ENCODE measurements at places on chromosomes 6 and 20.

GRCh38 chr6:34671801-34672656, 24.5 kb downstream of the ILRUN start:
- DNase-seq, result no peak

DNA sequence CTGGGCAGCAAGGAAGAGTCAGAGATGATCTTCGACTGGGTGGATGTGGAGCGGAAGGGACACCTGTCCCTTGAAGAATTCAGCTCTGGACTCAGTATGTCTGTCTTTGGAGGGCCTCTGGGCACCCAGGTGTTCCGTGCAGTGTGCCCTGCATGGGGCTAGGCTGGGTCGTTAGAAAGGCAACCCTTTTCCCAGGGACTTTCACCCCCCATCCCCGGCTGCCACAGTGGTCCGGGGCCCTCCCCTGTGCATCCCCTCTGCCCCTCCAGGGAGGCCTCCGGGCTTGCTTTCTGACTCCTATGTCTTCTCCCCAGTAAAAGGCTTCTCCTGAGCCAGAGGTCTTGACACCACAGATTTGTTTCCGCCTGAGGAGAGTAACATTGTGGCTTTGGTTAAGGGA, 16.2 kb downstream of the RAB44 start:
- DNase-seq, result no peak

- DNase-seq, result no peak
These were observed 39.3 kb downstream of the ATRN start for GRCh38 chr20:3510110-3510509.

DNA sequence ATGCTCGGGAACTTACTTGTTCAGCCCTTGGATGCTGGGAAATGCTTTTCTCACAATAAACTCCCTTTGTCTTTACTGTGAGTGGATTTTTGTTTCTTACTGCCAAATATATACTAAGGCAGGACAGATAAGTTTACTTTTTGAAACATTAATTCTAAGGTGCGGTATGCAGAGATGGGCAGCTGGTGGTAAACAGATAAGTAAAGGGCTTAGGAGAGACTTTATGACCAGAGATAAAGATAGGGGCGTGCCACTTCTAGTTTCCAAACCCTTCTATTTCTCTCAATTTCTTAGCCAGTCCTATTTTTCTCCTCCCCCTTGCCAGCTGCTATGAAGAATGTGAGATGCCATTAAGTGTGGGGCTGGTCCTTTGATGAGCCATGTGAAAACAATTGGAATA, 16.3 kb downstream of the SAMD3 start:
- DNase-seq, result no peak

DNA sequence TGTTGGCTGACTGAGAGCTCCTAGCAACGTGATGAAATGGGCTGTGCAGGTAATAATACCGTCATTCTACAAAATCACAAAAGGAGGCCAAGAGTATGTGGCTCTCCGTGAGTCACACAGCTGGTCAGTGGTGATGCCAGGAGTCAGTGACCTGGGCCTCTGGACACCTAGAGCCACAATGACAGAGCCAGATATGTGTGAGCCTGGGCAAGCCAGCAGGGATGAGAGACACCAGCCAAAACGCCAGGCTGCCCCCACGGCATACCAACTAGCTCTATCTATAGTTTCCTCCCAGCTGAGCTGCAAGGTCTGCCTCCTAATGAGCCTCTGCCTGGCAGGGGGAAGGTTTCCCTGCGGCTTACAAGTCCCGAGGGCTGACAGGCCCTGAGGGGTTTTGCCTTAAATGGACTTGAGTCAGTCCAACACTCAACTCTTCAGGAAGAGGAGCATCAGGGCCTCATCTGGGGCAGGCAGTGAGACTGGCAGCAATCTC, 70.0 kb downstream of the CPNE5 start:
- DNase-seq, result no peak

DNA sequence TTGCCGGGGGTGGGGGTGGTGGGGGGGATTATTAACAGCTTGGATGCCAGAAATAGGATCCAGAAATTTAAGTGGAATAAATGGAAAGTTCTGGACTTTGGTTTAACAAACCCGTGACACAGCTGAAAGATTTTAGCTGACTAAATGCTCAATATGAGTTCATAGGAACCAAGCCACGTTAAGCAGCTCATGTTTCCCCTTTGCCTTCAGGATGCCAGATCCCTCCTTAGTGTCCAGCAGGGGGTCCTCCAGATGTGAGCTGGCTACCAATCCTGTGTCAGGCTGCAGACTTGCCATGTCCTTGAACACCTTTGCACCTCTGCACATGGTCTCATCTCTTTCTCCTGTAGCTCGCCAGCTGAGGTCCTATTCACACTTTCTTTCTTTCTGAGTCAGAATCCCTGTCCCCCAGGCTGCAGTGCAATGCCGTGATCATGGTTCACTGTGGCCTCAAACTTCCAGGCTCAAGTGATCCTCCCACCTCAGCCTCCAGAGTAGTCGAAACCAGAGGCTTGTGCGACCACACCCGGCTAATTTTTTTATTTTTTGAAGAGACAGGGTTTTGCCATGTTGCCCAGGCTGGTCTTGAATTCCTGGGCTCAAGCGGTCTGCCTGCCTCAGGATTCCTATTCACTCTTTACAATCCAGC, 133.3 kb upstream of the ARMC2 start:
- no peak for DNase-seq

- no peak for DNase-seq
These were observed 67.1 kb downstream of the REPS1 start for GRCh38 chr6:138920906-138921305.

- no peak for DNase-seq
These were observed 800 bp upstream of the DYNLT1 start for GRCh38 chr6:158645064-158646022.

GRCh38 chr6:14818422-14818884, 427.4 kb upstream of the JARID2 start:
- DNase-seq, result peak; percentile 80
